ENCODE measurements at places on chromosomes 4 and X.
A peak's percentile ranks its signal among the peaks of the same experiment; 100 is the strongest.

DNA sequence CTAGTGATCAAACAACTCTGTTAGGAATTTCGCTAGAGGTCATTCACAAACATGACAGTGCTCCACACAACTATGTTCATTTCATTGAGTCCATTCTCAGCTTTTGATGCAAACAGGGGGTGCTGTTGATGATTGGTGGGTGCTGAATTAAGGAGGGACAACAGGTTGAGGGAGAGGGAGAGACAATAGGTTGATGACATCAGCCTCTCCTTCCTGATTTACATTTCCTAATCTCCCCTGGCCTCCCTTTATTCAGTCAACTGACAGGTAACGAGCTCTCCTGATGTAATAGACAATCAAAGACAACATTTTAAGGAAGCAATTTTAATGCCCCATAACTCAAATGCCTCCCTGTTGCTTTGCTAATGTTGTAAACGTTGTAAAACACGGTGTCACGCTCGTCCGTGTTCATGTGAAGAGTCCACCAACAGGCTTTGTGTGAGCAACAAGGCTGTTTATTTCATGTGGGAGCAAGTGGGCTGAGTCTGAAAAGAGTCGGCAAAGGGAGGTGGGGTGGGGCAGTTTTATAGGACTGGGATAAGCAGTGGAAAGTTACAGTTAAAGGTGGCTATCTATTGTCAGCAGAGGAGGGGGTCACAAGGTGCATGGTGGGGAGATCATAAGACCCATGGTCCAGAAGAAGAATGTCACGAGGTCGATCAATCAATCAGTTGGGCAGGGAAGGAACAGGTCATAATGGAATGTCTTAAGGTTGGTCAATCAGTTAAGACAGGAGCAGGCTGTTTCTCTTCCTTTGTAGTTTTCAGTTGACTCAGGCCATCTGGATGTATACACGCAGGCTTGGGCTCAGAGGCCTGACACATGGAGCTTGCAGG lies 4.8 kb upstream of the GAR1 start:
- DNase-seq: no peak

- no peak for DNase-seq
These were observed 168.9 kb downstream of the AMELX start for GRCh38 chrX:11462136-11462535.

DNA sequence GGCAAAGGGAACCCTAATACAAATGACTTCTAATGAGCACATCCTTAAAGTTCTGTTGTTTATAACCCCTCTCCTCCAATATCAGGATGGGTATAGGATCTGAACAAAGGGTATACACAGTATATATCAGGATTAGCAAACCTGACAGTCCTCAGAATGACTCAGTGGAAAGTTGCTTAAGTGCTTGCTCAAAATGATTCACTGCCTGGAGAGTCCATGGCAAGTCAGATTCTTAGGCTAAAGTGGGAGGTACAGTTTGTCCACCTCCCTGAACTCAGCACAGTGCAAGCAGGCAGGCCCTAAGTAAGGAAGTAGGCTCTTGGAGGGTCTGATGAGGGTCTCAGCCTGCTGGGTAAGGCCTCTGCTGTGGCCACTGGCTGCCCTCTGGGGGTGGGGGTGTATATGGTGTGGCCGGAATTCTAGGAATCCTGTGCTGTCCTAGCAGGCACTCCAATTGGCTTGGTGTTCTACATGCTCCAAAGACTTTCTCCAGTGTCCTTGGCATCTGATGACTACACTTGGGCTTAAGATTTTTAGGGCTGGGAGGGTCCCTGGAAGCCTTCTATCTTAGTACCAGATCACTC lies 54.3 kb downstream of the CHRDL1 start:
- DNase-seq: no peak

DNA sequence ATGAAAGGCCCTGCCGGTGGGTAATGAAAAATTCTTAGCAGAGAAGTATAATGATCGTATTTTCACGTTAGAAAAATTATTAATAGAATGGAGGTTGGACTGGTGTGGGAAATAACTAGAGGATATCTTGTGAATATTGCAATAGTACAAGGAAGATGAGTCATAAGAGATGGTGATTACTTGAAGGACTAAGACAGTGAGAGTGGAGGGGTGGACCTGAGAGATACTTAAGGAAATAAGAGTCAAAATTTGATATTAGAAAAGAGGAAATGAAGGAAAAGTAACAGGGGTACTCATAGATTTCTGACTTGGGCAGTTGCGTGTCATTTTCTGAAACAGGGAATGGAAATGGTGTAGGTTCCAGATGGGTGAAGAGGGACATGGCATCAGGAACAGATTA lies 1.7 kb upstream of the USP53 start:
- DNase-seq: no peak

- DNase-seq: peak; percentile 68
These were observed 810 bp downstream of the SPRY1 start for GRCh38 chr4:123397144-123398065.

- peak; percentile 62 for DNase-seq
These were observed at the start of gene ADGRG2 for GRCh38 chrX:19121898-19122640. Gene ADGRG2 (minus strand): TSS chrX:19122468. CDS start chrX:19068834, 53,634 bp downstream.

GRCh38 chr4:70277121-70277520 lies 34.7 kb downstream of the CSN3 start:
- no peak for DNase-seq

GRCh38 chr4:76968937-76969336 lies 19.4 kb downstream of the SEPTIN11 start:
- DNase-seq: no peak

DNA sequence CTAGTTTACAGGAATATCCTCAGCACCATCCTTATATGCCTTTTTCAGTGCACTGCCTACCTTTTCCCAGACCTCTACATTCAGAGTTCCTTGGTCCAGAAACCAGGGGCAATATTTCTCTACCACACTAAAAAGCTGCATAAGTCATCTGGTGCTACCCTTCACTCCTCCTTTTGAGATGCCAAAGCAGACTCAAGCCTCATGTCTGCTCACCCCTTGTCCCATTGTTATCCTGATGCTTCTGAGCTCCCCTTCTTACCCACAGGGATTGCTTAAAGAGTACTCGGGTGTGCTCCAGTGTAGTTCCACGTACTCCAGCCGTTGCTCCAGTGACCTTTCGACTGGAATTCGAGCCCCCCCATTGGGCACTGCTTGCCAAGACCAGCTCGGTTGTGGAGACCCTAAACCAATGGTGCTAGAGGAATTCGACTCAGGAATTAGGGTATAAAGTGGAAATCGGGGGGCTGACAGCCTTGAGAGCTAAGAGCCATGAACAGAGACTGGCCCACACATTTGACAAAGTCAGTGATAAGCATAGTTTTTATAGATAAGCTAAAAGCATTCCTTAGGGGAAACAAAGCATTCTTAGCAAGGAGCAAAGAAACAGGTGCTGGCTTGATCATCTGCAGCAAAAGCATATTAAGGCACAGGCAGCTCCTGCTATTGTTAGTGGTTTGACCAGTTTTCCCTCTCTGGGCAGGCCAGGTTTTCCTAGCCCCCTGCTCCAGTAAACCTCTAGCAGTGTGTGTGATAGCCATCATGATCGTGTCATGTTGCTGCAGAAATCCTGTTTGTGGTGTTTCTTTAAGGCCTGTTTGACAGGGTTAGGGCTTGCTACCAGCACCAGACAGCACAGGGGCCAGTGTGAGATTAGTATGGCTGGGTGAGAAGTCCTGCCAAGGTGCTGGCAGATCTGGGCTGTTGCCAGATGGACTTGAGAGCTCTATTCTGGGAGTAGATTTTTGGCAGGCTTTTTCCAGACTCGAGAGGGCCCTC lies 57.5 kb upstream of the WDR1 start:
- no peak for DNase-seq

- DNase-seq: no peak
These were observed 386.1 kb upstream of the CNKSR2 start for GRCh38 chrX:20988118-20988517.

- DNase-seq: no peak
These were observed 51.2 kb downstream of the ZNF827 start for GRCh38 chr4:145887241-145887991.

GRCh38 chrX:4754878-4755604 lies 1041.6 kb upstream of the PRKX start:
- no peak for DNase-seq

DNA sequence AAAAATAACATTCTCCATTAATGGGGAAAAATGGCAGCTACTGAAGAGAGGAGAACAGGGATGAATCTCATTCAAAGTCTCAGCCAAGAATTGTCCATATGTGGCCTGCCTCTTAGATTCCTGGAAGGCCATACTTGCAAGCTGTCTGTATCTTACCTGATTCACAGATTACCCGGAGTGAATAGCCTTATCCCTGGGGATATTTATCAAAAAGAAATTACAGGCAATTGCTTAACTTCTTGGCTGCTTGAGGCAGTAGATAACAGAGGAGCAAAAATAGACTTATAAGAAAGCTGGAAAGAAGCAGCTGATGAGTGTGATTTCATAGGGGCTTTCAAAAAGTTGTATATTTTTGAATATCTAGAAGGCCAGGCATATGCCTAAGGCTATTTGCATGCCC lies 68.8 kb upstream of the PPP1R2C start:
- DNase-seq: no peak

- no peak for DNase-seq
These were observed 32.5 kb downstream of the ETDB start for GRCh38 chrX:135087867-135088266.

GRCh38 chr4:176583278-176583677 lies 209.4 kb downstream of the VEGFC start:
- DNase-seq: no peak

DNA sequence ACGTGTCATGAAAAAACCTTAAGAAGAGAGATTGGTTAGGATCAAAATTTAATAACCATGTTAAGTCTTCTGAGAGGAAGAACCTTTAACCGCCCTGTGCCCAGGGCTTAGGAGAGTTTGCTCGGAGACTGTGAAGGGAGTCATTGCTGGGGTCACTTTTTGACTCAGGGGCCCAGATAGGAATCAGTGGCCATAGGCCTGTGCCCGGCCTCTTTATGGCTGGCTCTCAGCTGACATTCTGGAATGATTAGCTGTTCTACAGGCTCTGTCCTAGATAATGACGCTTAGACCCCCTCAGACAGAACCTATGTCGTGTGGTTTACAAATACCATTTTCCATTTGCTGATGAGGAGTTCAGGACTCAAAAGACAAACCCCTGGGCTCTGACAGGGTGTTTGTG lies 174.1 kb downstream of the DCLK2 start:
- DNase-seq: no peak

DNA sequence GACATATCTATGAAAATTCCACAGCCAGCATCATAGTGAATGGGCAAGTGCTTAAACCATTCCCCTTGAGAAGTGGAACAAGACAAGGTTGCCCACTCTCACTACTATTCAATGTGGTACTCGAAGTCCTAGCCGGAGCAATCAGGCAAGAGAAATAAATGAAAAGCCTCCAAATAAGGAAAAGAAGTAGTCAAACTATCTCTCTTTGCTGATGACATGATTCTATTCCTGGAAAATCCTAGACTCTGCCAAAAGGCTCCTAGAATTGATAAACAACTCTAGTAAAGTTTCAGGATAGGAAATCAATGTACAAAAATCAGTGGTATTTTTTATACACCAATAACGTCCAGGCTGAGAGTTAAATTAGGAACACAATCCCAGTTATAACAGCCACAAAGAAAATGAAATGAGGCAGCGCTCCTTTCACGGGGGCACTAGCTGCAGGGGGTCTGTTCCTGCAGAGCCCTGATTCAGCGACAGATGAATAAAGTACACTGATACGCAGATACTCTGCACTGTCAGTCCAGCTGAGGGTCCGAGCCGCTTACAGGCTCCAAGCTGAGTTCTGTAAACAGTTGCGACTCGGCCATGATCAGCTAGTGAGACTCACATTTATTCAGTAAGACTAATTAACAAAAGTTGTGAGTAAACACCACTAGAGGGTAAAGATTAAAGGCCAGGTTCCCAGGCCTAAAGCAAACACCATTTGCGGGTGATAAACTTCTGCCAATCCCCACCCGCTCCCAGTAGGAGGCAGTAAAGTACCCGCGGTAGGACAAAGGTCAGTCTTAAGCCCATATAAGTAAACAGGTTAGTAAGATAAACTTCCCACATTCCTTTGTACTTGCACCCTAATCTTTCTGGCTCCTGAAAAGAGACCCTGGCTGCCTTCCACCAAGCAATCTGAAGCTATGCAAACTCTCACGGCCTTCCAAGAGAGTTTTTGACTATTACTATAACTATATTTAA lies 290.6 kb upstream of the GRID2 start:
- no peak for DNase-seq

DNA sequence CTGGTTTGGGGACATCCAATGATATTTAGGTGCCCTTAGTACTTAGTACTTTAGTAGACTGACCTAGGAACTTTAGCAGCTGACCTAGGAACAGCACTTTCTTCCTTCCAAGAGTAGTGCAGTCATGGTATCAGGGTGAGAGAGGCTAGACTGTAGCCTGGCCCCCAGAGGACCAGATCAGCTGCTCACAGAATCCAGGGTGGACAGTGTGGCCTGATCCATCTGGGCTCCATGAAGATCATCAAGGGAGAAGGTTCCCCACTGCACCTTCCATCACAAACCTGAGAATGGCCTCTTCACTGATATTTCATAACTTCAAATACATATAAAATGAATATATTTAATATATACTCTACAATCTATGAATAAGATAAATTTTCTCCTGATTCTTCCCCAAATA lies 59.0 kb upstream of the TLR3 start:
- DNase-seq: no peak

GRCh38 chrX:104187931-104188330 lies 21.7 kb downstream of the FAM199X start:
- no peak for DNase-seq

DNA sequence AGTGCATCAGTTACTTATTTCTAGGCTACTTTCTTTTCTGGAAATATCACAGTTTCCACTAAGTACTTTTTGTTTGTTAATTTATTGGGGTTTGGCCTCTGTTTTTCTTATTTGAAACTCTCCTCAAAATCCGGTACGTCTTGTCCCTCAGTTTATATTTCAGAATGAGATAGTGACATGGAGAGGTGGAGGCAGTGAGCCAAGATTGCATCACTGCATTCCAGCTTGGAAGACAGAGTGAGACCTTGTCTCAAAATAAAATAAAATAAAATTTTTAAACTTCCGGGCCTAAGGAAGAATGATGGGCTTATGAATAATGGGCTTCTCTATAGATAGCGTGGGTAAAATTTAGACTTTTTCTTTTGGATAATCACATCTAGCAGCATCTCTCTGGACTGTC lies 567.8 kb downstream of the TRIML1 start:
- DNase-seq: no peak

DNA sequence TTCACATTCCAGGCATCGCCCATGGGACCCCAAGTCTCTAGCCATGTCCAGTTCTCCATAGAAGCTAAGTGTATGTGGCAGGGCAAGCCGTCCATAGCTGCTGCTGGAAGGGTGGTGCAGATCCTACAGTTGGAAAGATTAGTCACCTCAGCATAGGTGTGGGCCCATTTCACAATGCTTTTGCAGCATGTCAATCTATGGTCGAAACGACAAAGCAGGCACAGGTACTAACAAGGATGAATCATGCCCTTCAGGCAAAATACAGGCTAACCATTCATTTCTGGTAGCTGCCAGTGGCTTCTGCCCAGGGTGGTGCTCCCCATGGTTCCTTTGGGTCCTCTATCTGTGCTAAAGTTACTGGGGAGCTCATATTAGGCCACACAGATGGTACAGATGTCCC lies 225.2 kb downstream of the ADGRL3 start:
- DNase-seq: no peak

GRCh38 chr4:38323141-38323641 lies 340.8 kb upstream of the KLF3 start:
- DNase-seq: no peak

Data from Calu3 (cell line).